ENCODE measurements at places on chromosomes 11 and 22. TPM values are rescaled to one million over a fixed set of nuclear protein-coding genes. Genes with fewer than 3 reads are reported as not detected.

- no peak for DNase-seq
These were observed 43.1 kb downstream of the TRAF6 start for GRCh38 chr11:36467012-36467411.

- DNase-seq, result peak; percentile 23
These were observed 12.1 kb downstream of the SF3A1 start for GRCh38 chr22:30344447-30345200.

DNA sequence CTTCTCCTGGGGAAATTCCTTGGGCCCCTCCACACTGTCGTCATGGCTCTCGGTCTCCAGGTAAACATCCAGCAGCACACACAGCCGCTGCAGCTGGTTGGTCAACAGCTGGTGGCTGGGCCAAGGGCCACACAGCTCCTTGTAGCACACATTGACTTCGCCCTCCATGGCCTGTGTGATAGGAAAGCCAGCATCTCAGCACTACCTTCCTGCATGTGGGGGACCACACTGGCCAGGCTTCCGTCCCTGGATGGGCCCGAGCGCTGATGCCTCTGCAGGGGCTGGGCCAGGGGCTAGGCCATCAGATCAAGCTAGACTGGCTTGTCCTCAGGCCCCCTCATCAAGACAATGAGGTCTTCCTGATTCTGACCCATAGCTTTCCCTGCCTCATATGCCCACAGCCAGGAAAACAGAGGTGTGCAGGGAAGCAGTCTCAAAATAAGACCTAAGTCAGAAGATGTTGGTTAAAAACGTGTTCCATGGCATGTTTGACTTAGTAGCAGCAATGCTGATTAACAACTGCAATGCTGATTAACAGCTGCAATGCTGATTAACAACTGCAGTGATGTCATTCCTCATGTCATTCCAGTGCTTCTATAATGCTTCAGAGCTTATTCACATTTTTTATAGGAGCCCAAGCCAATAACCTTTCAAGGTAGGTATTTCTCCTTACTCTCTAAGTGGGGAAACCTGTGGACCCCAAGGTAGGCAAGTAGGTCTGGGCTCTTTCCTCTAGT is 31.3 kb downstream of the NEFH start:
- DNase-seq, result no peak

GRCh38 chr11:134453441-134453840 is 41.4 kb upstream of the B3GAT1 start:
- no peak for DNase-seq

- DNase-seq, result no peak
These were observed 14.3 kb downstream of the ZC3H7B start for GRCh38 chr22:41315586-41315985.

DNA sequence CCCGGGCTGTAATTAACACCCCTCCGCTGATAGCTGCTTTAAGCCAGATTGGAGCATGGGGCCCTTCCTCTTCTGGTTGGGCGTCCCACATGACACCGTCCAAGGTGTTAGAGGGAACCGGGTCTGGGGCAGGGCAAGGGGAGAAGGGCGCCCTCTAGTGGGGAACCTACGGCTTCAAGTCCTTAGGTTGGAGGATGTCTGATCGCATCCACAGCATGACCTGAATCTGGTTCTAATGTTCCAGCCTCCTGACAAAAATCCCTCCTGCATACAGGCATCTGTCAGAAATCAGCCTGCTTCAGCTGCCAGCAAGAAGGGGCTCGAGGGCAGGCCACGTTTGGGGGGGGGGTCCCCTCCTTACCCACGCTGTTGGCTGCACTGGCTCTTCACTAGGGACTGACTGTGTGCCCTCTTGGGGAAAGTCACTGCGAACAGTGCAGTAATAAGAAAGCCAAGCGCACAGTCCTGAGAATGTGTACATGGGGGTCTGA is 94.2 kb upstream of the TBCEL start:
- no peak for DNase-seq

- DNase-seq, result no peak
These were observed 85.9 kb downstream of the GAB2 start for GRCh38 chr11:78331711-78332110.

GRCh38 chr22:46581538-46582244 is 38.5 kb upstream of the GRAMD4 start:
- DNase-seq, result no peak

DNA sequence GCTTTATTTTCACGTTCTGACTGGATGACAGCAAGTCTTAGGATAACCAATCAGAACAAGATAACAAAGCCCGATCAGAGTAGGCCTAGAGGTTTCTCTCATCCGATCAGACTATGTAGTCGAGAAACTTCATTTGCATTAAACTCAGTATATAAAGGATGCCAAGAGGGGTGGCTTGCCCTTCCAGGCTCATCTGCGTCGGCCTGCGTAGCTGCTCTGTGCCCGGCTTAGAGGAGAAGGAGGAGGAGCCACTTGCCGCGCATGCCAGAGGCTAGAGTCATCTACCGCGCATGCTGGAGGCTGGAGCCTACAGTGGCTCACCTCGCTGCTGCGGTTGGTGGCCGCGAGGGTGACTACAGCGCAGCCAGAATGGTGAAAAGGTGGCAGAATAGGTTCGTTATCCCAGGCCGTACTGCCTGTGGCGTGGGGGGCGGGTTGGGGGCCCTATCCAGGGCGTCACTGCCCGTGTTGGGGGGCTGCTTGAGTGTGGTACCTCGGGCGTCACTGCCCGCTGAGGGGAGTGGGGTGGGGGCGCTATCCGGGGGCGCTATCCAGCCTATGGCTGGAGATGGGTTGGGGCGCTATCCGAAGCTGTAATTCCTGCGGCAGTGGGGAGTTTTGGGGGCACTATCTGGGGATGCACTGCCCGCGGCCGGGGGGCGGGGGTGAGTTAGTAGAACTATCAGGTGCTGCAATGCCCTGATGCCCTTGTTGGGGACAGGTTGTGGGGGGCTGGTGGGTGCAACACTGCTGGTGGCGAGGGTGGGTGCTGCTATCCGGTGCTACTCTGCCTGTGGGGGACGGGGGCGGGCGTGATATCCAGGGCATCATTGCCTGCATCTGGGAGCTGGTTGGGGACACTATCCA is at the start of gene RFPL2:
Gene RFPL2, minus strand, starts transcription at position 218 of the 867 bp plus-strand sequence. CDS start 2,622 bp downstream, outside the sequence.
- DNase-seq, result peak; percentile 70

DNA sequence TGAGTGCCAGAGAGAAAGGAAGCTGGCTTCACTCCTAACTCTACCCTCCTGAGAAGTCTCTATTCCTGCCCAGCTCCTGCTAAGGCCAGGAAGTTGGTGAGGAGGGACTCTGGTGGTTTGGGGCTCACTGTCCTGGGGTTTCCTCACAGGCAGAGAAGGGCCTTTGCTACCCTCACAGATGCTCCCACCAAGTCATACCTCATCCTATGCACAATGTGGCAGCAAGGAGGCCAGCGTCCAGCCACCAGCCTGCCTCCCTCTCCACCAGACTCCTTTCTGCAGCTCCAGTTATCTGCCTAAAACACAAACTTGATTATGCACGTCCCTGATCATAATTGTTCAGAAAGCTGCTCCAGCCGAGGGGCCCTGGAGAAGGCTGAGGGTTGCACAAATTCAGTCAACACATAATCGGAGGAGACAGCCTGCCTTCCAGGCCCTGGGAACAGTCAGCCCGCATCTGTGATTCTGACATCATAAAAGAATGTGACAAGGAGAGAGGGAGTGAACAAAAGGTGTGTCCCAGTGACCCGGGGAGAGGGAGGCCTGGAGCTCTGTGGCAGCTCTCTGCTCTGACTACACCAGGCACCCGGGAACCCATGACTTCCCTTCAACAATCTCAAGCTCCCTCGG is 28.8 kb downstream of the DKK3 start:
- no peak for DNase-seq

DNA sequence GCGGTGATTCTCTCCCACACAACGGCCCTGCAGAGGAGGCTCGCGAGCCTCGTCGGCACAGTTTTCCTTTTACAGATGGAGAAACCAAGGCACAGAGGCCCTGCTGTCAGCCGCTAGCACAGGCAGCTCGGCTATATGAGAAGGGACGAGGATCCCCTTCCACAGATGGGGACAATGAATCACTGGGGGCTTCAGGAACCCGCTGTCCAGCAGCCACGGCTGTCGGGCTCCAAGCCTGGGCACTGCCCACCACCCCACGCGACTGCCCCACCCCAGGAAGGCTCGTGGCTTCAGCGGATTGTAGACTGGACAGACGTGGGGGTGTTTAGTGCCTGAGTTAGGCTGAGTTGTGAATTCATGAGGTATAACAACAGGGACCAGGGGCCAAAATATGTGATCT is 17.2 kb upstream of the FGF3 start:
- DNase-seq, result no peak

- DNase-seq, result no peak
These were observed 1.5 kb downstream of the TMEM121B start for GRCh38 chr22:17119481-17120202.

DNA sequence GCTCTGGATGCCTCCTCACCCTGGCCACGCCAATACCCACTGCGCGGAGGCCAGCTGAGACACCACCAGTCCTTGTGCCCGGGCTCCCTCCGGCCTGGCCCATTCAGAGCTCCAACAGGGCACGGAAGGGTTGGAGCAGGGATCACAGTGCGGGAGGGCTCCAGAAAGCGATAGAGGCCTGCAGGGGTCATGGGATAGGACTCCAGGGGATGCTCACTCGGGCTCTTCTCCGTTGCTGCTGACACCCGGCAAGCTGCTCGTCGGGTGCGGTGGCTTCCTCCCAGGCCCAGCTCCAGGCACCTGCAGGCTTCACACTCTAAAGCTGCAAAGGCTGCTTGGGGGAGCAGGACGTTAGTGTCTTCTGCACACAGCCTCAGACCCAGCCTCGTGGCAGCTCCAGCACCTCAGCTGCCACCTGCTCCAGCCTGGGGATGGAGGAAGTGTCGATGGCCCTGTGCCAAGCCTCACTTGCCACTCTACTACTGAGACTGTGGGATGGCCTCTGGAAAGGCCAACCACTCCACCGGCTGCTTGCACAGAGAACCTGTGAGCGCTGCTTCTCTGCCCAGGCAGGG is 10.6 kb downstream of the WNT7B start:
- DNase-seq, result no peak

- no peak for DNase-seq
These were observed at the start of gene OR52N1 for GRCh38 chr11:5791165-5791564. TSS of gene OR52N1 (minus strand) at chr11:5791265. CDS start at chr11:5788816, 2,449 bp downstream.

TRIM48 gene
- total RNA-seq, result not detected

SHISAL1 gene
- total RNA-seq, result not detected

NEFH gene
- total RNA-seq, result 0.47 TPM

OR8D4 gene
- total RNA-seq, result not detected
